ENCODE measurements at places on chromosomes 5 and 9. TPM values are rescaled to one million over a fixed set of nuclear protein-coding genes. Genes with fewer than 3 reads are reported as not detected.

ADAMTS16 gene
- total RNA-seq: 0.49 TPM

GABRA1 gene
- total RNA-seq: not detected

SELENOP gene
- total RNA-seq: 344 TPM

SPATA6L gene
- 3.9 TPM for total RNA-seq

IFNA21 gene
- not detected for total RNA-seq

- no peak for DNase-seq
- H3K36me3 ChIP-seq: no peaks in the 10 kb centered on the region
- H3K27ac ChIP-seq: no peak overlapping the region
- no peak overlapping the region for H3K4me3 ChIP-seq
- peaks cover 7% of the 10 kb centered on the region for H3K4me1 ChIP-seq
Measured at GRCh38 chr9:109843641-109844040, 63.6 kb downstream of the PALM2AKAP2 start.

GRCh38 chr9:111836311-111836710, 41.6 kb upstream of the SHOC1 start:
- no peak for DNase-seq
- H3K27ac ChIP-seq: no peak overlapping the region
- no peak overlapping the region for H3K4me3 ChIP-seq
- H3K27me3 ChIP-seq: no peaks in the 10 kb centered on the region
- peaks cover 26% of the 10 kb centered on the region for H3K4me1 ChIP-seq
- H3K36me3 ChIP-seq: no peaks in the 10 kb centered on the region

DNA sequence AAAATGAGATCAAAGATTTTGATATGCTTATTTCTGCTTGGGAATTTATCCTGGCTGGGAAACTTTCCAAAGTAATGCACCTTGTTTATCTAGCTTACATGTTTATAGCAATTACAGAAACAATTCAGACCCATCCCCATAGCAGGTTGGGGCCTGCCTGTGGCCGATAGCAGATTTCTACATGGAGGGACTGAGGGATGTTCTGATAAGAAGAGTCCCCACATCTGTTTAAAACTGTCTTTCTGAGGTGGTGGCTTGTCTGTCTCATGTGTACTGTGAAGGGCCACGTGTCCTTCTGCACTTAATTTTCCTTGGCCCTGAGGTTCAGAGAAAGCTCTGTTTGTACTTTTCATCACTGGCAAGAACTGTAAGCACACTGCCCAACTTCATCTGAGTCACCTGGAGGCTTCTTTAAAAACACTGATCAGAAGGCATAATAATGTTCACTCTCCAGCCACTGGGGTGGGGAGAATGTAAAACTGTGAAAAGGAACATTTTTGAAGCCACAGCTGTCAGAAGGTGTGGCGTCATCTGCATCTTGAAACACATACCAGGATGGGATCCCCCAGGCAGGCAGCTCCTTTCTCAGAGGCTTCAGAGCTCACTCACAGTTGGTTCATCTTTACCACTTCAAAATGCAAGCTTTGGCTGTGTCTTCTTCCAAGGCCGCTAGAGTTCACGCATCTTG, 80.3 kb downstream of the MAP1B start:
- no peaks in the 10 kb centered on the region for H3K36me3 ChIP-seq
- H3K4me3 ChIP-seq: no peak overlapping the region
- H3K27me3 ChIP-seq: no peaks in the 10 kb centered on the region

DNA sequence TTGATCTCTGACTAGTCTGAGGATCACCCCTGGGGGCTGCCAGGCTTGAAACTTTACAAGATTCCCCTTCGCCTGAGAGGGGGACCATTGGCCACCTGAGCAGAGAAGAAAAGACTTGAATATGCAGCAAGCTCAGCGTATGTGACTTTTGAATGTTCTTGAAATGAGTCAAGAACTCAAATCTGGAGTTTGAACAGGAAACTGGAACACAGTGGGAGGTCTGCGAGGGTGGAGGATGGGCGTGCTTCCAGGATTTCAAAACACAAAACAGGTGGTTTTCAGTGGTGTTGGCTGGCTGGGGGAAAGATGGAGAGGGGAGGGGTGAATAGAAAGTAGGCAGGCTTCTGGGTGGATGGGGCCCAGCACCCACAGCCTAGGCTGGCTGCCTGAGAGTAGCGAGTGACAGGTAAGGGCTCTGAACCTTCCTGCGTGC, 40.6 kb downstream of the TMEM174 start:
- no peak overlapping the region for H3K4me3 ChIP-seq
- peaks cover 4% of the 10 kb centered on the region for H3K27me3 ChIP-seq
- H3K27ac ChIP-seq: no peak overlapping the region
- peaks cover 12% of the 10 kb centered on the region for H3K4me1 ChIP-seq
- DNase-seq: no peak

- no peak overlapping the region for H3K4me3 ChIP-seq
- H3K4me1 ChIP-seq: no peaks in the 10 kb centered on the region
- no peaks in the 10 kb centered on the region for H3K27me3 ChIP-seq
Measured at GRCh38 chr9:103193992-103194391, 198.9 kb downstream of the CYLC2 start.
